Nephron progenitor cell (in vitro differentiated cells): ENCODE measurements at places on chromosomes 4 and X.

GRCh38 chrX:101219864-101220346 lies 319 bp downstream of the DRP2 start:
- DNase-seq, result peak; percentile 5

GRCh38 chrX:2583194-2584162 lies 82.7 kb upstream of the DHRSX start:
- no peak for DNase-seq

DNA sequence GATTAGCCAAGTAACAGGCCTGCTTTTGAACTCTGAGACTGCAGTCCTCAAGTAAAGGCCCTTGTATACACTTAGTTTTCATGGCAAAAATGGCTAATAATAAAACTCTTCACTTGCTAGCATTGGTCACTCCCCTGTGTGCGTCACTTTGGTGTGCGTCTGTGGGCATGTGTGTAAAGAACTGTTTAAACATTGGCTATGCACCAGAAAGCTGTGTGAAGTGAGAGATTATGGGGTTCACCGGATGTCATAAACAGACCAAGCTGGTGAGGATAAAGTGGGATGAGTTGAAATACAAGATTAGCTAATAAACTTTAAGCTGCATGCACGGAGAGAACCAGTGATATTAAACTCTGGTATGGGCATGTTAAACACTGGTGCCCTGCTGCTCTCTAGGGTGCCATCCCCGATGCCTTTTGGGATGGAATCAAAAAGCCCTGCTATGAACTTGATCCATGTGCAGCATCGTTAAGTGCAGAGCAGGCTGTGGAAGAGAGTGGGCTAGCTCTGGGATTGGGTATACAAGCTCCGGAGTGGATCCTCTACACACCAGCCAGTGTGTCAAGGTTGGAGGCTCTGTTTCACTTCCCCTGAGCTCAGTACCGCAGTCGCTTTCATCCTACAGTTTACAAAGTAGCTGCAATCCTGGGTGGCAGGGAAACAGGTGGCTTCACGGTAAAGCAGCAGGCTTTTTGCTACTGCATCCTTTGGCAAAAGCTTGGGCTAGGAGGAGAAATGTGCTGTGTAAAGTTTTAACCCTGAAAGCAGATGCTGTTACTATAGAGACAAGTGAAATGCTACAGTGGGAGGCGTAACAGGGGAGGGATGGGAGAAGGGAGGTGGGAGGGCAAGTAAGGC lies 108.3 kb upstream of the SLC4A4 start:
- DNase-seq, result peak; percentile 4

DNA sequence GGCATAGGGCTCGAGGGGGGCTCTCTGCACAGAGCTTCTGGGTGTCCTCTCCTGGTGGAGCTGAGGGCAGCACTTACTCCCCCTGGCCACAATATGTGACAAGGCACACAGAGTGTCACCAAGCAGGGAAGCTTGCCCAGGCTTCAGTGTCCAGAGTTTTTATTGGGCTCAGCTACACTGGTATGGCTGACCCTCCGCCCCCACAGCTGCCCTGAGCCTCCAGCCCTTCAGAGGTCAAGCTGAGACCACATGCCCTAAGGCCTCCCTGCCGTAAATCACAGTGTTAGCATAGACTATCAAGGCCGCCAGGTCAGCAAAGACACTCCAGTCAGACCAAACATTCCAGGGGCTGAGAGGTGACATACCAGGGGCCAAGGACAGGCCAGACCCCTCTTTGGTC lies 59.0 kb downstream of the EVC start:
- no peak for DNase-seq

GRCh38 chr4:184261246-184261645 lies 43.6 kb upstream of the ENPP6 start:
- DNase-seq, result no peak

DNA sequence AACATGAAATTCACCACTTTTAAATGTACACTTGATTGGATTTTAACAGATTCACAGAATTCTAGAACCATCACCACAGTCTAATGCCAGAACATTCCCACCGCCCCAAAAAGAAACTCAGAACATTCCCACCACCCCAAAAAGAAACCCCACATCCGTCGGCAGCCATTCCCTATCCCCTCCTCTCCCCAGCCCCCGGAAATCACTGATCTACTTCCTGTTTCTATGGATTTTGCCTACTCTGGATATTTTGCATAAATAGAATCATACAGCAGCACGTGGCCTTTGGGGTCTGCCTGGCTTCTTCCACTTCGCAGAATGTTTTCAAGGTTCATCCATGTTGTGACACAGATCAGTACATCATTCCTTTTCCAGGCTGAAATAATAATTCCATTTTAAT lies 79.3 kb downstream of the PPP2R2C start:
- DNase-seq, result no peak

DNA sequence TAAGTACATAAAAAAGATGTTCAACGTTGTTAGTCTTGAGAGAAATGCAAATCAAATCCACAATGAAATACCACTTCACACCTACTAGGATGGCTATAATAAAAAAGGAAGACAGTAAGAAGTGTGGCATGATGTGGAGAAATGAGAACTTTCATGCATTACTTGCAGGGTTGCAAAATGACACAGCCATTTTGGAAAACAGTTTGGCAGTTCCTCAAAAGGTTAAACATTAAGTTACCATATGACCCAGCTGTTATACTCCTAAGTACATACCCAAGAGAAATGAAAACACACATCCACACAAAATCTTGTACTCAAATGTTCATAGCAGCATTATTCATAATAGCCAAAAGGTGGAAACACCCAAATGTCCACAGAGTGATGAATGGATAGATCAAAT lies 25.8 kb upstream of the LIMCH1 start:
- DNase-seq, result no peak

DNA sequence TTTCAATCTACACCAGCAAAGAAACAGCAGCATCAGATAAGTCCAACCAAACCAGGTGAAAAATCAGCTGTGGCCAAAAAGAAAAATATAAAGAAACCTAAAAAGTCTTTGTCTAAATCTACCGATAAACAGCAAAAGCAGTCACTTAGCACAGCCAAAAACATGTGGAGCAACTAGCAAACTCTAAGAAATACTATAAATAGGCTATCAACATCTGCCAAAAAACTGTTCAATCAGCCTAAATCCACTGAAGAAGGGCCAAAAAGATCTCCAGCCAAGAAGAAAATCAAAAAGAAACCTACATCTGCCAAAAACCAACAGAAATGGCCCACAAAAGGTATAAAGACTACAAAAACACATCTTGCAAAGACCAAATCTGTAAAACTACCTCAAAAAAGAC lies 36.7 kb upstream of the CABS1 start:
- DNase-seq, result no peak

DNA sequence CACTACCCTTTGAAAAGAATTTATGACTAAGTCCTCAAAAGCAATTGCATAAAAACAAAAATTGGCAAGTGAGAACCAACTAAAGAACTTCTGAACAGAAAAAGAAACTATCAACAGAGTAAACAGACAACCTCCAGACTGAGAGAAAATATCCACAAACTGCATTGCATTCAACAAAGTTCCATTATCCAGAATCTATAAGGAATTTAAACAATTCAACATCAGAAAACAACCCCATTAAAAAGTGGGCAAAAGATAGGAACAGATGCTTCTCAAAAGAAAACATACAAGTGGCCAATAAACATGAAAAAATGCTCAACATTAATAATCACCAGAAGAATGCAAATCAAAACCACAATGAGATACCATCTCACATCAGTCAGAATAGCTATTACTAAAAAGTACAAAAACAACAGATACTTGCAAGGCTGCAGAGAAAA lies 130.2 kb downstream of the GASK1B start:
- DNase-seq, result no peak

DNA sequence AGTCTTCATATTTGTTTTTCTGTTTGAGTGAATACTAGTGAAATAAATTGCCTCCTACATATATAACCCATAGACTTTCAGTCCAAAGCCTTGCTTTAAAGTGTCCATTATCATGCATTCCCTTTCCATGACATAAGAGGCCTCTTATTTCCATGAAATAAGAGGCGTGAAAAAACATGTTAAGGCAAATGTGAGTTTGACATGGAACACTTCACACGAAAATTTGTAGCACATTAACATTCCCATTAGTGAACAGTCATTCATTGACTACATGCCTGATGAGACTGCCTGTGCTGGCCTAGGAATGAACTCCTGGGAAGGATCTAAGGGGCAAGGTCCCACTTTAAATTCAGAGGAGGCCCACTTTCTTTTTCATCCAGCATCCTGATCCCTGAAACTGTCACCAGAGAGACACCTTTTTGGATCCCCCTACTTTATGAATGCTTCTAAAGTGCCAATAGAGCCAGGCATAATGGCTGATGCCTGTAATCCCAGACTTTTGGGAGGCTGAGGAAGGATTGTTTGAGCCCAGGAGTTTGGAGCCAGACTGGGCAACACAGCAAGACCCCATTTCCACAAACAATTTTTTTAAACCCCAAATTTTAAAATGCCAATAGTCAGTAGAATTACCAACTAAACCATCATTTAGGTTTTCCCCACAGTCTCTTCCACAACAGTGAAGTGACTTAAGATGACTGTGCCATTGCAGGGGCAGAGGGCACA lies 6.7 kb downstream of the RTL8B start:
- no peak for DNase-seq

DNA sequence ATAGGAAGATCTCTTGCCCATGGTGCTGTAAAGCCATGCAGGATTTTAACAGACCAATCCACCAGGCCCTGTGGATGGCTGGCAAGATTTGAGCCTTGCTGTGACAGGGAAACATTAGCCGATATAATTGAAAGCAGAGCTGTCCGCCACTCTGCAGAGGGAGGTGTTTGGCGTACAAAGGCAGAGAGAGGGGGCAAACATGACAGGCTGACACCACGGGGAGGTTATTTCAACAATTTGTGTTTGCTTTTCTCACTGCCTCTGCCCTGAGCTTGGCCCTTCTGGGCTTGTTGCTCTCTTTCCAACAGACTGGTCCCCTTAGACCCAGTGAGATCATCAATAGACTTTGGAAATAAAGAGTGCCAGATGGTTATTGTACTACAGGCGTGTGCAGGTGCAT lies 59.4 kb downstream of the CLNK start:
- no peak for DNase-seq

DNA sequence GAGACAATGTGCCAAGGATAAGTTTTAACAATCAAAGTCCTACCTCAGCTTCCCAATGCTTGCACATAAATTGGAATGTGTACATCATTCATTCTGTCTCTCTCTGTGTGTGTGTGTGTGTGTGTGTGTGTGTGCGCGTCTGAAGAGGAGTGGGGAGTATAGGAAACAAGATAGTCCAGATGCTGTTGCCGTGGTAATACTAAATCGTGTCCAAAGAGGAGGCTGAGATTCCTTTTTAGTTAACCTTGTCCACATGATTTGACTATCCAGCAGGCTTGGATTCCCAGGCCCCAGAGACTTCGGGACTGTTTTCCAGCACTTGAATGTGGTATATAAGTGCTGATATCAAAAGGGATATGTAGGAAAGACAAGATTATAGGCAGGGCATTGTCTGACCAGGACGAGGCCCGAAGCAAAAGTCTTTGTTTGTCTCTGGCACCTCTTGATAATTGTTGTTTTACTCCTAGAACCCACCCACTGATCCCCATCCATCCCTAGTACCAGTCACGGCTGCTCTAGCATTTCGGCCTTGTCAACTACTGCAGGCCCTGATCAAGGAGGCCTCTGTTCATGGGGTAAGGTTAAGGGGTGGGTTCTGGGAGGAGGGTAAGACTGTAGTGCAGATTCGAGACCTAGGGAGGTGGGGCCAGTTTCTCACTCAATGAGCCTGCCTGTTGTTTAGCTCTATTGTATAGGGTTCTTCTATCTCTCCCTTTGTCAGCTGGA lies 3.9 kb downstream of the PLP1 start:
- DNase-seq, result no peak

GRCh38 chrX:112197840-112198239 lies 115.3 kb upstream of the TRPC5 start:
- DNase-seq, result no peak

GRCh38 chr4:92483341-92483740 lies 179.6 kb downstream of the GRID2 start:
- DNase-seq, result no peak

- no peak for DNase-seq
Observed at GRCh38 chrX:150358651-150359050, 4.5 kb upstream of the MAMLD1 start.

DNA sequence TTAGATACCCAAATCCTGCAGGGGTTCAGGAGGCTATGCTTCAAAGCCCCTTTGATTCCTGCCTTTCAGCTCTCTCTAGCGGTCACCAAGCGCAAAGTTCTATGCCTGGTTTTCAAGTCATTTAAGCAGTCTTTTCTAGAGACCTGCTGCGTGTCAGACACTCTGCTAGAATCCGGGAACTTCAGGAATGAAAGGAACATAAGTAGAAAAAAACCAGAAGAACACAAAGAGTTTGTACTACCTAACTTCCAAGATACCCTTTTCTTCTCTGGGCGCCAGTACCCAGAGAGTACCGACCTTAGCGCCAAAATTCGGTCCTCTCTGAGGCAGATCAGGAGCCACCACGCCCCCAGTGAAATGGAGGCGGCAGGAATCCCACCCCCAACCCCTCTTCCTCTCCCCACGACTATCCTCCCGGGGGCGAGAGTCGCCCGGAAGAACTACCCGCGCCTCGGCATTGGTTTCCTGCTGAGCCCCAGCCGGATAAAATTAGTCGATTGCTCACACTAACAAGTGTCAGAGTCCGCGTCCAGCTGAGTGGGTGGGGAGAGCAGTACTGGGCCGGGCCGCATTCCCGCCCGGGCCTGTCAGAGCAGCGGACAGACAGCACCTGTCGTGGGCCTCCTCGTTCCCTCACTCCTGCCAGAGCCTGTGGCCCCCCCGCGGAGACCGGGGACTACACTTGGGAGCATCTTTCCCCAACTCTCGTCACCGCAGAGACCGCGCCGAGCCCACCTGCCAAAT lies 78.8 kb downstream of the RLIM start:
- DNase-seq, result peak; percentile 46

- peak; percentile 86 for DNase-seq
Observed at GRCh38 chr4:112523764-112524505, 8.0 kb upstream of the NEUROG2 start.

- no peak for DNase-seq
Observed at GRCh38 chrX:118682258-118683014, 45.0 kb upstream of the IL13RA1 start.

- DNase-seq, result no peak
Observed at GRCh38 chrX:49273181-49273727, 3.7 kb downstream of the PPP1R3F start.

- no peak for DNase-seq
Observed at GRCh38 chr4:7960790-7961655, 21.4 kb upstream of the AFAP1 start.

DNA sequence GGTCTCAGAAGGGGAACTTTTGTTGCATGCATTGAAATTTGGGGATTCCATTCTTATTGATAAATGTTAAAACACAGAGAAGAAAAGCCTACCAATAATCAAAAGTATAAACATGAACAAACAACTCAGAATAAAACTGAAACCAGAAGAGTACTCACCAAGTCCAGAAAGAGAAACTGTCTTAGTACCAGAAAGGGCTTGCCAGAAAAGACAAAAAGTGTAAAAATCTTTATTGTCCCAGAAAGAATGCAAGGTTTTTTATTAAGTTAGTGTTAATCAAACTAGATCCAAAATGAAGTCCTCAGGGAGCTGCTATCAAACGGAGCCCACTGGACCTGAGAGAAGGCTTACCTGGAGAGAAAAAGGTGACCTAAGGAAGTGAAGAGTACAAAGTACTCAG lies 897.5 kb downstream of the PCDH7 start:
- no peak for DNase-seq

GRCh38 chrX:118016422-118016821 lies 100.2 kb downstream of the KLHL13 start:
- no peak for DNase-seq

- peak; percentile 18 for DNase-seq
Observed at GRCh38 chr4:80489798-80490197, 154.3 kb downstream of the CFAP299 start.
